Activated CD4-positive, alpha-beta T cell treated with anti-CD3 and anti-CD28 coated beads, Interleukin-2, amount 10 ng/mL, durations not matched to agents 24 days and 14 days (primary cell): ENCODE measurements at places on chromosomes 7 and 10. TPM values are rescaled to one million over a fixed set of nuclear protein-coding genes. Genes with fewer than 3 reads are reported as not detected.

MRPS16 gene
- 164 TPM in 2 replicates for total RNA-seq

GRCh38 chr10:14728346-14728745, 46.4 kb downstream of the FAM107B start:
- H3K4me3 ChIP-seq: no peak overlapping the region
- H3K27me3 ChIP-seq: no peaks in the 10 kb centered on the region
- no peak for DNase-seq
- H3K36me3 ChIP-seq: no peaks in the 10 kb centered on the region
- peaks cover 7% of the 10 kb centered on the region for H3K4me1 ChIP-seq

GRCh38 chr7:111290419-111290818, 199.5 kb downstream of the LRRN3 start:
- no peaks in the 10 kb centered on the region for H3K36me3 ChIP-seq
- no peak overlapping the region for H3K27ac ChIP-seq
- no peak for DNase-seq
- no peak overlapping the region for H3K4me3 ChIP-seq
- H3K4me1 ChIP-seq: no peaks in the 10 kb centered on the region

GRCh38 chr7:31805209-31805818, 118.3 kb downstream of the PPP1R17 start:
- no peaks in the 10 kb centered on the region for H3K27me3 ChIP-seq
- no peak for DNase-seq

GRCh38 chr7:52311886-52312285, 723.5 kb upstream of the POM121L12 start:
- DNase-seq: no peak
- no peaks in the 10 kb centered on the region for H3K36me3 ChIP-seq
- no peak overlapping the region for H3K27ac ChIP-seq
- no peak overlapping the region for H3K4me3 ChIP-seq

MMRN2 gene
- total RNA-seq: not detected in 2 replicates

DNA sequence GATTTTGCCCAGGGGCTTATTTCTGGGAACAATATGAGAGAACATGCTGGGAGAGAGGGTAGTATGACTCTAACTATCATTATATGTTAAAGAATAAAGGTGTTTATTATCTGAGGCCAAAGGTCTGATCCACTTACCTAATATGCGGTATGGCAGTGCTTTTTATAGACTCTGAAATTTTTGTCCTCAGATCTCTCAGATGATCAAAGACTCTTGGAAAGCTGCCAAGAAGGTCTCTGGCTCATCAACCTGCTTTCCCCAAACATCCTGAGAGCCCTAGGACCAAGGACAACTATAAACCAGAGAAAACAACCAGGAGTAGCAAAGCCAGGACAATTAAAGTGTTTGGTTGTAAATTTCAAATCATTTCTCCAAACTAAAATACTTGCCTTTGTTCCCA, 255.7 kb upstream of the LRRN3 start:
- no peak for DNase-seq
- no peak overlapping the region for H3K4me3 ChIP-seq
- H3K27ac ChIP-seq: no peak overlapping the region

UNC5B gene
- total RNA-seq: 0.02 and 0.14 TPM in 2 replicates

ADIRF gene
- total RNA-seq: not detected in 2 replicates

MYH16 gene
- total RNA-seq: not detected in 2 replicates

DNA sequence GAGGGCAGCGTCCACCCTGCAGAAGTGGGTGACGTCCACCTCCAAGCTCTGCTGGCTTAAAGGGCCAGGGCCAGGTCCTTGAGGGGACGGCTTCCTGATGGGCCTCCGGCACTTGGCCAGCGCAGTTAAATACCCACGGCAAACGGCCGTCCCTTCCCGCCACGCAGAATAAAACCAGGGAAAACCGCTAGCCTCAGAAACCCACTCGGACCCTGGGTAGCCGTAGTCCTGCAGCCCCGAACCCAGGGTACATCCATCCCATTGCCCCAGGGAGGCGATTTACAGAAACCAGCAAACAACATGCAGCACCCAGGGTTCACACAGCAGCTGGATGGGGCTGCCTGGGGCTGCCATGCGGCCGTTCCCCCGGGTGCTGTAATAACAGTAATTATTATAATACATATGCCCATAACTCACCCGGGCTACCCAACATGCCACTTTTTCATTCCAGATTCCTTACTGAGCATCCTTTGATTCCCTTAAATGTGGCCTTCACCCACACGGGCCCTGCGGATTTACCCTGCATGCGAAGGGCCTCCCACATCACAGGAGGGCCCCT, 81.5 kb upstream of the PDGFA start:
- H3K4me3 ChIP-seq: peak overlapping the region; percentile 74
- H3K4me1 ChIP-seq: peaks cover 39% of the 10 kb centered on the region
- DNase-seq: no peak
- no peaks in the 10 kb centered on the region for H3K27me3 ChIP-seq
- peaks cover 29% of the 10 kb centered on the region for H3K36me3 ChIP-seq
- H3K27ac ChIP-seq: peak overlapping the region; percentile 100

TFR2 gene
- 20.7 and 21.2 TPM in 2 replicates for total RNA-seq

DNA sequence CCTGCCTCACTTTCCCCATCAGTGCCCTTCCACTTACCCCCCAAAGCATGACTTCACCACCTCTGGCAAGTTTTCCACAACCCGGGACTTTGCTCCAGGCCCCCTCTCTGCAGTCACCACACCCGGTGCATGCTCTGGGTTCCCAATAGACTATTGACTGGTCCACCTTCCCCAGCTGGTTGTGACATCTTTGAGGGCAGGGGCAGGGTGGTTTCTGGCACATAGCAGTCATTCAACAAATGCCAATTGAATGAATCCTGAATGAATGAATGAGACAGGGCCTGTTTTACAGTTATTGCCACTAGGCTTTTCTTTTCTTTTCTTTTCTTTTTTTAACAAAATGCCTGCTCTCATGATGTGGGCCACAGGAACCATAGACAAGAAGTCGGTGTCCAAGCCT, 28.8 kb upstream of the DOCK1 start:
- H3K27me3 ChIP-seq: no peaks in the 10 kb centered on the region
- H3K36me3 ChIP-seq: no peaks in the 10 kb centered on the region
- no peak overlapping the region for H3K4me3 ChIP-seq

CCDC3 gene
- total RNA-seq: 0.07 and 0.09 TPM in 2 replicates

DNA sequence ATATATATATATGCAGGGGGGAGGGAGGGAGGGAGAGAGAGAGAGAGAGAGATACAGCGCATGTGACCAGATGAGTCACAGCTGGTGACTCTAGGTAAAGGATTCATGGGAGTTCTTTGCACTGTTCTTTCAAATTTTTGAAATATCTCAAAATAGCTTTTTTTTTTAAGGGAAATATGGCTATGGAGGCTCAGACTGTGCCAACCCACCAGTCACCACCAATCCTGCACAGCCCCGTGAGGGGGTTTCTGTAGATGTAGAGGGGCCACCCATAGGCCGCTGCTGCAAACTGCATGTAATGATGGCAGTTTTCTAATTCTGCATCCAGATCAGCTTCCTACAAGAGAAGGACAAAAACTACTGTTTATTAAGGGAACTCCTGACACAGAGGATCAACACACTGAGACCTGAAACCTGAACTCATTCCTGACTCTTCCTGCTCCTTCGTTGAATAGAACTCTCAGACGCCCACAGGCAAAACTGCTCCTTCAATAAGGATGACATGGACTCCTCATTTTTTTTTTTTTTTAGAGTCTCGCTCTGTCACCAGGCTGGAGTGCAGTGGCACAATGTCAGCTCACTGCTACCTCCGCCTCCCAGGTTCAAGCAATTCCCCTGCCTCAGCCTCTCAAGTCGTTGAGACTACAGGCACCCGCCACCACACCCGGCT, 17.3 kb downstream of the DAGLB start:
- H3K36me3 ChIP-seq: peaks cover 43% of the 10 kb centered on the region
- H3K27ac ChIP-seq: no peak overlapping the region
- no peaks in the 10 kb centered on the region for H3K27me3 ChIP-seq

GDF2 gene
- not detected in 2 replicates for total RNA-seq

DNA sequence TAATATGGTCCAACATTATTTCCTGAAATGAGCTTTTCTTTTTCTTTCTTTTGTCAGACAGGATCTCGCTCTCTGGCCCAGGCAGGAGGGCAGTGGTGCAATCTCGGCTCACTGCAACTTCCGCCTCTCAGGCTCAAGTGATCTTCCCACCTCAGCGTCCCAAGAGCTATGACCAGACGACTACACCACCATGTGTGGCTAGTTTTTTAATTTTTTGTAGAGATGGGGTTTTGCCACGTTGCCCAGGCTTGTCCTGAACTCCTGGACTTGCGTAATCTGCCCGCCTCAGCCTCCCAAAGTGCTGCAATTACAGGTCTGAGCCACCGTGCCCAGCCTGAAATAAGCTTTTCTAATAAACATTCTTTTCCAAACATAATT, 48.6 kb downstream of the CUL2 start:
- H3K4me3 ChIP-seq: no peak overlapping the region
- peaks cover 9% of the 10 kb centered on the region for H3K4me1 ChIP-seq
- peaks cover 44% of the 10 kb centered on the region for H3K36me3 ChIP-seq
- no peaks in the 10 kb centered on the region for H3K27me3 ChIP-seq
- DNase-seq: no peak

GRCh38 chr10:24908793-24909423, 43.5 kb downstream of the PRTFDC1 start:
- no peak overlapping the region for H3K4me3 ChIP-seq
- peaks cover 10% of the 10 kb centered on the region for H3K4me1 ChIP-seq
- H3K27me3 ChIP-seq: no peaks in the 10 kb centered on the region

DNA sequence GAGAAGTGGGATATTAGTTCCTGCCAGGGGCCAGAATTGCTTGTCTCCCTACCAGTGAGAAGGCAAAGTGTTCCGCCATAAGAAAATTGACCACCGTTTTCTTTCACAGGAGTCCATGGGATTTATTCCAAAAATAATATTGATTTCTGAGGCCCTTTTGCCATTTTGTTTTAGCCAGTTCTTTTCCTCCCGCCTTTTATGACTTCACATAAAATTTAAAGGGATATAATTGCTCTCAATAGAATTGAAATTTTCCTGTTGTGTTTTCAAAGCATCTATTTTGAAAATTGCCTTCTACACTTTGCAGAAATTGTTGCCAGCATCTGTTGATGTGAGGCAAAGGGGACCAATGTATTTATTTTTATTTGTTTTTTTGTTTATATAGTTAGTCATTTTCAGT, 53.6 kb downstream of the PLCE1 start:
- peaks cover 3% of the 10 kb centered on the region for H3K27me3 ChIP-seq
- no peak for DNase-seq
- no peak overlapping the region for H3K4me3 ChIP-seq

ZNF107 gene
- 13.0 and 13.3 TPM in 2 replicates for total RNA-seq

EGFR gene
- total RNA-seq: not detected in 2 replicates

DNA sequence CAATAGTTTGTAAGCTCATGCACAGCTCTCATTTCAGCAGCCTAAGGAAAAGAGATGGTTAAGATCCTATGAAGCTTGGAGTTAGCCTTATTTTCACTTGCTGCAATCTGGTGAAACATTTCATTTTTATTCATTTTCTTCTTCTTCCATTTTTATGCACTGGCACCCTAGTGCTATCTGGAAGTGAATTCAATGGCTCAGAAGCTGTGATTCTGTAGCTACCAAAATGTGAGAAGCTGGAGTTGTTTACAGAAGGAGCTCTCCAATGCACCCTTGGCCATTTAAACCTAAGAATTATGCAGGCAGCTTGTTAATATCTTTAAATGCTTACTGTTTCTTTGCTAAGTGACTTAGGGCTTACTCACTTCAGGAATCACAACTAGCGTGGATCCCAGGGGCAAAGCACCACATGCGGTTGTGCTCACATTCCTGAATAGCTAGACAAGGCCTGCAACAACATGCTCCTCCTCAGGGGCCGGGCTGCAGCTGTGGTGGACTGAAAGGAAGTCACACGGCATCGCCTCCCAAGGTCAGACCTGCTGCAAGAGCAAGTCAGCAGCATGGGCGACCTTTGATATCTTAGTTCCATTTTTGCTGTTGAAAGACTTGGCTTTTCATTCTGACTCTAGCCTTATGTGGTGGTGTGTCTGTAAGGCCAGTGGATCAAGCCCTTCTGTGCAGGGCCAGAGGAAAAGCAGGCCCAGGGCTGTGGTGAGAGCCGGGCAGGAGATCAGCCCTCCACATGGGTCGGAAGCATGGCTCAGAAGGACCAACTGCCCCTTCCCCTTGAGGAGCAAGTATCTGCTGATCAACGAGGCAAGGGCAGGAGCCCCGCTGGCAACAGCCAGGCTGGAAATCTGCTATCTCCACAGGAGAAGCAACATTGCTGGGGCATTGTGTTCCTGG, 91.9 kb upstream of the MBL2 start:
- DNase-seq: no peak
- H3K4me3 ChIP-seq: no peak overlapping the region
- H3K4me1 ChIP-seq: no peaks in the 10 kb centered on the region
- H3K27me3 ChIP-seq: no peaks in the 10 kb centered on the region
- H3K27ac ChIP-seq: no peak overlapping the region

GRCh38 chr10:98377536-98377935, 37.4 kb downstream of the PYROXD2 start:
- H3K27ac ChIP-seq: no peak overlapping the region
- no peak for DNase-seq
- H3K4me3 ChIP-seq: no peak overlapping the region
- H3K4me1 ChIP-seq: no peaks in the 10 kb centered on the region
- peaks cover 8% of the 10 kb centered on the region for H3K27me3 ChIP-seq

HACD1 gene
- total RNA-seq: 1.1 and 1.2 TPM in 2 replicates
